ENCODE measurements at places on chromosomes 16 and 17.
A peak's percentile ranks its signal among the peaks of the same experiment; 100 is the strongest.

GRCh38 chr17:64161380-64162176 is 31.6 kb upstream of the ERN1 start:
- DNase-seq = peak; percentile 29

DNA sequence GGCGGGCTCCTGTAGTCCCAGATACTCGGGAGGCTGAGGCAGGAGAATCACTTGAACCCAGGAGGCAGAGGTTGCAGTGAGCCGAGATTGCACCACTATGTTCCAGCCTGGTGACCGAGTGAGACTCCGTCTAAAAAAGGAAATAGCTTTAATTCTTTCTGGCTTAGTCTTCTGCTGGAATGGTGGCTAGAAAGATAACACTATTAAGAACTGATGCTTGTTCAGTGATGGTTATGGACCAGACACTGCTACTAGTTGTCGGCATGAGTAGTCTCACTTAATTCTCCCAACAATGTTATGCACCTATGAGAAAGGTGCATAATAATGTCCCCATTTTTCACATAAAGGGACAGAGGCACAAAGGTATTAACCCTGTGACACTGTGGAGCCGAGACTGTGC is 188.7 kb downstream of the HS3ST3A1 start:
- DNase-seq = no peak

GRCh38 chr16:22093331-22093730 is 990 bp downstream of the VWA3A start:
- DNase-seq = no peak

DNA sequence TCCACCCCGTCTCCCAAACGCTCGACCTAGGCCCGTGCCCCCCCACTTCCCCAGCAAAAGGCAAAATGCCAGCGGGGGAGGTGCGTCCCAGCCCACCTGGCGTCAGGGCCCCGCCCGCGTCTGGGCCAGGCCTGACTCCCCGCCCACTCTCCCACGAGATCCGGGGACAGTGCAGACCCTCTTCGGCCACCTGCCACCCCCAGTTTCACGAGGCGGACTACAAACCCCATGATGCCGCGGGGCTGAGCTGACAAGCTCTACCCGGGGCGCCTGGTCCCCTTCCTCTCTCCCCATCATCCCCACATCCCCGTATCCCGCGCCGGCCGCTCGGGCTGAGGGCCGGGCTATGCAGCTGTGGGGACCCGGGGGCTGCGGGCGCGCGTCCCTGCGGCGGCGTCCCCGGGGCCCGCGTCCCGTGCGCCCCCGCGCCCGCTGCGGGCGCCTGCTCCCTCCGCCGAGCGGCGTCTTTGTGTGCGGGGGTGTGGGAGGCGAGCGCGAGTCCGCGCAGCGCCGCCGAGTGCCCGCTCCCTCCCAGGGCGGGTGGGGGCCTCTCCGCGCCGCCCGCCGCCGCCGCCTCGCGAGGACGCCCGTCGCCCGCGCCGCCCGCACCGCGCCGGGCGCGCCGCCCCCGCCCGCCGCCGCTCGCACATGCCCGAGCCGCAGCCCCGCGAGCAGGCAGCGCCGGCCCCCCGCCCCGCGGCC is at the start of gene ANKRD13B:
ANKRD13B (plus strand) TSS at position 283 of the 702 bp plus-strand sequence. CDS start 490 bp downstream, outside the sequence.
- peak; percentile 85 for DNase-seq

GRCh38 chr17:45784741-45785479 is 790 bp downstream of the CRHR1 start:
- peak; percentile 59 for DNase-seq

DNA sequence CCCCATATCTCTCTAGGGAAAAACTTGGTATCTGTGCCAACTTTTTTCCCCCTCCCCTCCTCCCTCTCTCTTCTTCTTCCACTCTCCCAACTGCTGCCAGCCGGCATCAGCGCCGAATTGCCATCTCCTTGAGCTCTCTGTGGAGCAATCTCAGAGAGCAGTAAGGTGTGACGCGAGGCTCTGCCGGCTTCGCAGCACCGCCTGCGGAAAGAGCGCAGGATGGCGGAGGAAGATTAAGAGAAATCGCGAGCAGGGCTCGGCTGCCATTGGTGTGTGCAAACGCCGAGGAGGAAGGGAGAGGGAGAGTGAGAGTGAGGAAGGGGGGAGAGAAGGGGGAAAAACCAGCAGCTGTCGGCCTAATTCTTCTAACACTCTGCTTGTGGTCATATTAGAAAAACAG is 44.2 kb downstream of the NEUROD2 start:
- DNase-seq = no peak

DNA sequence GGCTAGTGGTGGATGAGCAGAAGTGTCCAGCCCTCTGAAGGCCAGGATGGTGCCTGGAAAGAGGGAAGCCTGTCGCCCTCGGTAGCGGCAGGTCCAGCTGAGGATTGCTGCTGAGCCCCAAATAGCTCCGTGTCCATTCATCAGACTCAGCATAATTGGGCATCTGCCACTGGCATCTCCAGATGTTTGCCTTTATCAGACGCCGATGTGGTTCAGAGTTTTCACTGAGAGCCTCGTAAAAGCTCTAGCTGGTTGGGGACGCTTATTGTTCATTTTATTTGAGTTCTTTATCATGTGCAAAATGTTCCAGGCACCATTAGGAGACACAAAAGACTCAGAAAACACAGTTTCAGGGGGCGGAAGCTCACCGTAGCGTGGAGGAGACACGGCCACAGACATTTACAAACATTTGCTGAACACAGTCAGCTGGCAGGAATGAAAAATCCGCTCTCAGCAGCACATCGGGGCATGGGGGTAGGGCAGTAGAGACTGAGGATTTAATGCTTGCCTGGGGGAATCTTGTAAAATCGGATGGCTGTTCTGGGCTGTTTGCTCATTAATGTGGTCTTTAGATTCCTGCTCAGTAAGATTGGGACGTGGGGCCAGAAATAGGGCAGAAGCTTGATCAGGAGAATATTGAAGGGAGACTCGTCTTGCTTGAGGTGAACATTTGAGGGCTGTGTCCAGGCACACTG is 41.7 kb downstream of the SMPD3 start:
- DNase-seq = peak; percentile 57

DNA sequence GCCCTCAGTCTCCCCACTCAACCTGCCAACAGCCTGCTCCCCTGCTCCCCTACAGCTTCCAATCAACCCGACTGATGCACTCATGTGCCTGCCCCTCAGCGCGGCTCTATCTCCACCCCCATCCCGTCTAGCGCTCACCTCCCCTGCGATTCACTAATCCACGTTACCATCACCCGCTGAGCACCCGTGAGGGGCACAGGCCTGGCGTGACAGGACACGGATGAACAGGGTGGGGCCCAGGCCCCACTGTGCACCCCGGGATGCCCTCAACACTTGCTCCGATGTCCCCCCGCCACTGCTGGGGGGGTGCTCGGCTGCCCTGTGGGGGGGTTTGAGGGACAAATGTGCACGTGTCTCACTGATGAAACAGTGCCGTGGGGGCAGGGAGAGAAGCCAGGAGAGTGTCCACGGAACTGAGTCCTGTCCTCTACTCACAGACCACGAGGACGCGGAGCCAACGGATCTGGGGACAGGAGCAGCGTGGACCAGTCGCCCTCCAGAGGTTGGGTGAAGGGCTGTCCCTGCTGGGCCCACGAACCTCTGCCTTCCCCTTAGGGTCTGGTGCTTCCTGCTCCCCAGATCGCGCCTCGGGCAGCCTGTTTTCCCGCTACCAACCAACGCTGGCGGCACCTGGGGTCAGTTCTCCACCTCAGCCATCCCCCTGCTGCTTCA is 66.7 kb downstream of the RPH3AL start:
- no peak for DNase-seq

GRCh38 chr16:71353736-71354135 is 4.8 kb upstream of the CALB2 start:
- no peak for DNase-seq

GRCh38 chr17:29526322-29526721 is 40.5 kb downstream of the ABHD15 start:
- DNase-seq = no peak

DNA sequence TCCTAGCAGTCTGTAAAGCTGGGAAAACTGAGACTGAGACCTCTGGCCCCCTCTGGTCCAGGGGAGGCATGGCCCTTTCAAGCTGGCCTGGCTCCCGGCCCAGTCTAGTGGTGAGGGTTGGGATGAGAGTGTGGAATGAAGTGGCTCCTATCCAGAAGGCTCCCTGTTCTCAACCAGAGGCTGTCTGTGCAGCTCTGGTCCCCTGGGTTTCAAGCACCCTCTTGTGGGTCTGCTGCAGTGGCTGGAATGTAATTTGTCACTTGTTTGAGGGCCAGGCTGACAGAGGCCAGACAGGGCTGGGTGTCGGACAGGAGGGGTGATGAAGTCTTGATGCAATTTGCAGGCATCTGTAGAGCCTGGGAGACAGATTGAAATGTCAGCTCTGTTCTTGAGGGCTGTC is 22.1 kb upstream of the PHF12 start:
- DNase-seq = no peak

- no peak for DNase-seq
Observed at GRCh38 chr17:40854175-40854814, 12.7 kb downstream of the KRT12 start.

GRCh38 chr17:68356520-68356919 is 65.2 kb downstream of the ARSG start:
- DNase-seq = no peak

DNA sequence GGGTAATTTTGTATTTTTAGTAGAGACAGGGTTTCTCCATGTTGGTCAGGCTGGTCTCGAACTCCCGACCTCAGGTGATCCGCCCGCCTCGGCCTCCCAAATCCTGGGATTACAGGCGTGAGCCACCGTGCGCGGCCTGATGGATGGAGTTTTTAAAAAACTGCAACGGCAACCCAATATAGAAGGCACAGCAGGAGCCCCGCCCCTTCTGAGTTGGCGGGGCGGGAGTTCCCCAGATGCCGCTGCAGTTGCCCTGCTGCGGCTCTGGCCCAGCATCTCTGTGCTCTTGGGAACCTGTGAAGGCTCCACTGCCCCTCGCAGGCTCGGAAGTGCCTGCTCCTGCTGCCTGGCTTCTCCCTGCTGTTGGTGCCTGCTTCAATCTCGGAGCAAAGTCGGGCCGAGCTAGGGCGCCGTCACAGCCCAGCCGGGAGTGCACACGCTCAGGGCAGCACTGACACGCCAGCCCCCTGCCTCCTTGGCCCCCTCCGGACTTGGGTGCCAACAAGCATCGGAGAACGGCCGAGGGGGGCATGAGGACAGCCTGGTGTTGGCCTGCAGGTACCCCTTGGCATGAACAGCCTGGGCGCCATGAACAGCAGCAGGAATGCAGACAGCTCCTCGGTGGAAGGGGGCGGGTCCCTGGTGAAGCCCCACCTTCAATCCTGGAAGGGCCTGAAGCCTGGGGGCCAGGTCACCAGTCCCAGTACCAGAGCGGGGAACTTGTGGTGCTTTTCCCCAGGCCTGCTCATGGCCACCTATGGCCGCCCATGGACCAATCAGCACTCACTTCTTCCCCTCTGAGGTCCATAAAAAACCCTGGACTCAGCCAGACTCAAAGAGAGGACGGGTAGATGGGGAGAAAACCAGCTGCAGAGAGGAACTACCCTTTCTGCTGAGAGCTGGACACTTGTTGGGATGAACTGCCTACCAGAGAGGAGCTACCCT is 2.3 kb upstream of the NT5M start:
- DNase-seq = no peak

GRCh38 chr17:81863833-81864768 is 3.8 kb upstream of the P4HB start:
- no peak for DNase-seq

GRCh38 chr17:51730303-51731050 is 428.0 kb downstream of the CA10 start:
- DNase-seq = no peak

- peak; percentile 10 for DNase-seq
Observed at GRCh38 chr17:58757162-58757613, 1.5 kb downstream of the PPM1E start.

DNA sequence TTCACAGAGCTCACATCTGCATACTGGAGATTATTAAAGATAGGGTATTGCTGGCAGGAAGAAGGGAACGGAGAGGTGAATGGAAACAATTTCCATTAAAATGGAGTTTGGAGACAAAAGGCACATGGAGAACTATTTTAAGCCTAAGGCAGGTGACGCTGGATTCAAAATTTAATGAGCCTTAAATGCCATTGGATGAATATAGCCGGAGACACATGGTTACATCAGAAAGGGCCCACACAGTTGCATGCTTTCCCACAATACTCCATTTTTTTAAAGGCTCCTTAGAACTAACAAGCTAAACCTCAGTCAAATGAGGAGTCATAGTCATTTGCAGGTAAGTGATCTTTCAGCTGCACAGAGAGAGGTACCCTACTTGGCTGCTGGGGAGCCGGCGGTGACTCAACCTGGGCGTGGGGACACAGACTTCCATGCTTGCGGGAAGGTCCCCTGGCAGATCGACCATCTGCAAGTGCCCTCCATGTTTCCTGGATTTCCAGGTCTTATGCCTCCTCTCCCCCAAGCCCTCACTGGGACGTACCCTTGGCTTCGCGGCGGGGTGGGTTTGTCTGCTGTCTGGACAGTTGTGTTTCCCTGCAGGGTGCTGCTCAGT is 259.2 kb downstream of the CBLN1 start:
- no peak for DNase-seq

DNA sequence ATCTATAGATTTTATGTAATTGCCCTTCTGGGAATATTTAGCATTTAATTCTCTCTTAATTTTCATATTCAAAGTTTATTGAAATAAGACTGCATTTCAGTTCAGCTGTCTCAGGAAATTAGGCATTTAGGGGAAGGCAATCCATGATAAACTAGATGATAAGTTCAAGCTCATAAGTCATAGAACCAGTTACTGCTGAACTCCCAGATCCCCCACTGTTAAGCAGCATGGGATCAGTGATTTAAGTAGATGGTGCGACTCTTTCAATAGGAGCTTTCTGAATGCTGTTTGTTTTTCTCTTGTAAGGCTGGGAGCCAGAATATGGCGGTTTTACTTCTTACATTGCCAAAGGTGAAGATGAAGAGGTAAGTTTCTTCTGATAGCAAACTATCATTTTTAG is 23.8 kb downstream of the OGFOD1 start:
- peak; percentile 49 for DNase-seq

GRCh38 chr16:66541388-66542355 is 8.2 kb downstream of the TK2 start:
- DNase-seq = no peak

DNA sequence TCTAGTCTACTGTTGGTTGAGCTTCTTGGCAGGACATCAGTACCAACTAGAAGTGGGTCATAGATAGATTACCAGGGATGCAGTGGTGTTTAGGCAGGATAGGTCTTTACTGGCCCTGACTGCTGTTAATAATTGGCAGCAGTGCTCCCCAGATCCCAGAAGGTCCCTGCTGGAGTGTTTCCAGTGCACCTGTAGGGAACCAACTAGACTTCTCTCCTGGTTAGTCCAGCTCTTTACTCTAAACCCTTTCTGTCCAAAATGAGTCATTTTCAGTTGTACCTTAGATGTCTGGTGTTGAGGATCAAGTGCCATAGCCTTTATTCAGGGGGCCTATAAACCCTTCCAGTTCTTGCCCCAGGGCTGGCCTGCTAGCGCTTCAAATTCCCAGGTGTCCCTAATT is 8.7 kb downstream of the POLR2C start:
- DNase-seq = no peak
